Activated T-helper 1 cell treated with anti-CD3 and anti-CD28 coated beads, Interleukin-2, amount 50 U/mL, for 16 hours (primary cell): ENCODE measurements at places on chromosomes 12 and 14.

- DNase-seq, result no peak
Observed at GRCh38 chr12:54933376-54933775, 51.2 kb downstream of the TESPA1 start.

DNA sequence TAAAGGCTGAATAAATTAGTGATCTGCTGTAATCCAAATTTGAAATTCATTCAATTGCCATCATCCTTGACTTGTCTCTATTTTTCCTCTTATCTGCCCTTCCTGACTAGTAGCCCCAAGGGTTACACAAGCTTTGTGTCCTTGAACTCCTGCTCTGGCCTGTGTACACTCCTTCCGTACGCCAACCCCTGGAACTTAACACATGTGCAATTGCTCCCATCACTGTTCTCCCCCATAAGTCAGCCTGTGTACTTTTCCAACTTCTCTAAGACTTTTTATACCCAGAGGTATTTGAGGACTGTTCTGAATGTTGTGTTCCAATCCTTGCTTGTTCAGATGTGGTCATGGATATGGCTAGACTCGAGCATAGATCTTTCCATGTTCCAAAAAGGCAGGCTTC, 171.1 kb upstream of the G2E3 start:
- DNase-seq, result no peak

GRCh38 chr14:102055181-102055901, 31.5 kb downstream of the HSP90AA1 start:
- no peak for DNase-seq

DNA sequence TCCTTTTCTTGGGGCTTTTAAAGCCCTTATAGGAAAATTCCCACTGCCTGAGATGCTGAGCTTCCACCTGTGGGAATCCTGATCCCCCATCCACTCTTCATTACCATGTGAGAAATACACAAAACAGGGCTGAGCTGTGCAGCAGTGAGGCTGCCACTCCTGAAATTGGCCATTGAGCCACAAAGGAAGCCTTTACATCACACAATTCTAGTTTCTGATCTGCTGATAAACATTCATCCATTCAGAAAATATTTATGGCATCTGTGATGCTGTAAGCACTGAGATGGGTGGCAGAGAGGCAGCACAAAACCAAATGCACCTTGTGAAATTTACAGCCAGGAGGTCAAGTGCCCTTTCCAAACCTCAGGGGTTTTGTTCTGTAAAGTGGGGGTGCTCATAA, 26.2 kb upstream of the CMKLR1 start:
- DNase-seq, result no peak

GRCh38 chr14:75720842-75721498, 59.9 kb downstream of the TTLL5 start:
- no peak for DNase-seq

- no peak for DNase-seq
Observed at GRCh38 chr12:111261911-111262676, 106.8 kb downstream of the PHETA1 start.

DNA sequence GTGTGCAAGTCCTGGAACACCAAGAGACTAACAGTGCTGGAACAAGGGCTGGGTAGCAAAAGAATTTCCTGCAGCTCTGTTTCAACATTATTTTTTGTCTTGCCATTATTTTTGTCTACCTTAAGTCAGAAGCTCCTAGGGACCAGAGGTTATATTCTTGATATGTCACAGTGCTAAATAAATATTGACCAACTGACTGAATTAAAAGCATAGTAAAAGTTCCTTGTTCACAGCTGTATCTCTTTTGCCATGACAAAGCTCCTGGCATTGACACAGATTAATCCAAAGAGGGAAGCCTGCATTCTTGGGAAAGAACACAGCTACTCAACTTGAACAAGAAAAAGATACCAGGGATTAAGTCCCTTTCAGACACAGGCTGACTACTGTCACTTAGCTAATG, 136.5 kb downstream of the SPTSSA start:
- no peak for DNase-seq

- no peak for DNase-seq
Observed at GRCh38 chr12:19234171-19234704, 104.7 kb downstream of the PLEKHA5 start.

DNA sequence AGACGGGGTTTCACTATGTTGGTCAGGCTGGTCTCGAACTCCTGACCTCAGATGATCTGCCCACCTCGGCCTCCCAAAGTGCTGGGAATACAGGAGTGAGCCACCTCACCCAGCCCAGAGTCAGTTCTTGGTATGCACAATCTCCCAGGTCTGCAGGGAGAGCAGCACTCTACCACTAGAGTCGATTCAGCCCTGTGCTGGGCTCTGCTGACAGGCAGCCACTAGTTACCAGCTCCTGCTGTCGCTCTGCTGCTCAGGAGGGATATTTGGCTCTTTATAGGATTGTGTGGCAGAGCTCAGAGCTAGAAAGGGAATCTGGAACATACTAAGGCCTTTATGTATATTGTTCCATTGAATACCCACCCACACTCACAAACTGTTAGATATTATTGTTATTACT, 44.3 kb downstream of the SPTB start:
- DNase-seq, result no peak

DNA sequence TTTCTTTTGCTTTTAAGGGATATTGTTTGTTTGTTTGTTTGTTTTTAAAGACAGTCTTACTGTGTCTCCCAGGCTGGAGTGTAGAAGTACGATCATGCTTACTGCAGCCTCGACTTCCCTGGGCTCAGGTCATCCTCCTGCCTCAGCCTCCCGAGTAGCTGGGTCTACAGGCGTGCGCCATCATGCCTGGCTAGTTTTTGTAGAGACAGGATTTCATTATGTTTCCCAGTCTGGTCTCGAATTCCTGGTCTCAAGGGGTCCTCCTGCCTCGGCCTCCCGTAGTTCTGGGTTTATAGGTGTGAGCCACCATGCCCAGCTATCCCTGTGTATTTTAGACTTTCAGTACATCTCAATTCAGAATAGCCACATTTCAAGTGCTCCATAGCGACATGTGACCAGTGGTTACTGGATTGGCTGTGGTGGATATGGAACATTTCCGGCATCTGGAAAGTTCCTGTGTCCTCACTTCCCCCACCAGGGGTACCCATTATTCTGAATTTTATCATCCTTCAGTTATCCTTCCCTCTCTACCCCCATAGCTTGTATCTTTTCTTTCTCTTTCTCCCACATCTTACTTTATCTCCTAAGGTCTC, 61.1 kb downstream of the HRK start:
- no peak for DNase-seq

- no peak for DNase-seq
Observed at GRCh38 chr14:82060219-82060618, 526.6 kb upstream of the SEL1L start.

GRCh38 chr12:117439531-117440001, 78.1 kb upstream of the NOS1 start:
- no peak for DNase-seq

- DNase-seq, result no peak
Observed at GRCh38 chr14:90321891-90322290, 9.8 kb downstream of the NRDE2 start.

- no peak for DNase-seq
Observed at GRCh38 chr12:90999527-90999926, 5.2 kb downstream of the EPYC start.

- no peak for DNase-seq
Observed at GRCh38 chr14:83520837-83521236, 1987.2 kb upstream of the SEL1L start.

GRCh38 chr12:112828541-112828940, 37.0 kb downstream of the RPH3A start:
- no peak for DNase-seq

- DNase-seq, result peak; percentile 95
Observed at GRCh38 chr12:6470375-6471163, at the start of gene VAMP1. VAMP1 (minus strand) TSS chr12:6470677; CDS start chr12:6470531, 146 bp downstream.

GRCh38 chr14:74917646-74918081, 5.4 kb downstream of the RPS6KL1 start:
- DNase-seq, result no peak

DNA sequence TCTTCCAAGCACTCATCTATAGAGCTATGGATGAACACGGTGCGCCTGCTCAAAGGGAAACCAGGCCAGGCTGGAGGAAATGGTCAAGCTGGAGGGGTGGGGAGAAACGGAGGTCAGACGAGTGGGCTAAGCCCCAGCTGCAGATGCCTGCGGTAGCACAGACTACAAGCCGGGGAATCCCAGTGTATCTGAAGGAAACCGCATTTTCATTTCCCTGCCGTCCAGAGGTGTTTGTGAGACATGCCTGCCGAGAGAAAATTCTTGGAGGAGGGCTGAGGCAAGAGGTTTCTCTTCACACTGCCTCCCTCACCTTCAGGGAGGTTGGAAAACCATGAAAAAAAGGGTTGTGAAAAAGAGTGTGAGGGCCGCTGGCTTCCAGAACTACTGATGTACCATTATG, 102.0 kb upstream of the FOXN3 start:
- DNase-seq, result no peak

DNA sequence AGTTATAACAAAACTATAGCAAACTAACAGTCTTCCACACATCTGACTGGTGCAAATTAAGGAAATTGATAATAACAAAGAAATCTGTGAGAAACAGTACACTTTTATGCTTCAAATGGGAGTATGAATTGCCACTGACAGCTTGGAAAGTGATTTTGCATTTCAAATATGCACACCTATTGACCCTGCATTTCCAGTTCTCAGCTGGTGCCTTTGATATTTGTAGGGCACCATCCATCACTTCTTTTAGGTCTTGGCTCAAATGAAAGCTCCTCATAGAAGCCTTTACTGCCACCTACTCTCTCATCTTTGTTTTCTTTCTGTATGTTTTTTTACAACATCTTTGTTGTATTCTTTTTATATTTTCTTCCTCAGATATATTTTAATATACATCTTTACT, 125.1 kb downstream of the ST8SIA1 start:
- DNase-seq, result no peak

DNA sequence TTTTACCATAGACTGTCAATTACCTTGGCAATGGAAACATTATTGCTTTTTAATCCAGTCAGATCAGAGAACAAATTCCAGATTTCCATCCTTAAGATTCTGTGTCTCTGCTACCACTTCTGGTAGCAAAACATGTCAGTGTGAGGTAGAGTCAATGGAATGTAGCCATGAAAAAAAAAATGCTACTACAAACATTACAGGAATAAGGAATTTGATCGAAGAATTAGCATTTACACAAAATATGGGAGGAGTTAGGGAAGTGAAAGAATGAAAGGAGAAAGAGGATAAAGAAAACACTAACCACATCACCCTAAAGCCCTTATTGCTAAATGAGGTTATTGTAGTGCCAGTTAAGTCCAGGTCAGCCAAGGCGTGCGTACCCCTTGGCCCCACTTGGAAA, 9.2 kb downstream of the MED21 start:
- DNase-seq, result no peak

DNA sequence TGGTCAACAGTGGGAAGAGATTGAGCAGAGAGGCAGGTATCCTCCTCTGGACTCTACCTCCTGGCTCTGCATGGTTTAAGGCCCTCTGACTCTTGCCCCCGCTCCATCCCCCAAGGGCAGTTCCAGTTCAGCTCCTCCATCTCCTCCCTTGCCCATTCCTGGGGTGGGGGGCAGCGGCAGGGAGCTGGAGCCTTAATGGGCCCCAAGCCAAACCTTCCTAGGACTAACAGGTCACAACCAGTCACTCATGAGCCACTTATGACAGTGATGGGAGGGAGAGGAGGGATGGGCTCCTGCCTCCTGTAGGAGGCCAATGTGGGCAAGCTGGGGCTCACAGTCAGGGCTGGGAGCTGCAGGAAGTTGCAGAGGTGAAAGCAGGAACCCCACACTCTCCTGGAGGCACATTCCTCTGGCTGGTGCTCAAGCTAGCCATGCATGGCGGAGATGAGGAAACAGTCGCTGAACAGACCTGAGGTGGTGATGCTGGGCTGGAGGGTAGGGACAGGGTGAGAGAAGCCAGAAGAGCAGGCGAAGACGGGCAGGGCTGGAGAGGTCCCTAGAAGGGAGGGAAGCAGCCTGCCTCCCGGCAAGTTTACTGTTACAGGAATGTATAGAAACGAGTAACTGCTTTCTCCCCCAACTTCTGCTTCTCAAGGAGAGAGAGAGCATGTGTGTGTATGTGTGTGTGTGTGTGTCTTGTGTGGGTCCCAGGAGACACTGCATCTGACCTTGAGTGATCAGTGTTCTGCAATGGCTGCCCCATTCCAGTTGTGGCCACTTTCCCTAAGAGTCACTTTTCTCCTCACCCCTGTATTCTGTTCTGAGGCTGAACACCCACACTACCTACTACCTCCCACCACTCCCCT, 5.0 kb upstream of the RAPGEF3 start:
- DNase-seq, result no peak

DNA sequence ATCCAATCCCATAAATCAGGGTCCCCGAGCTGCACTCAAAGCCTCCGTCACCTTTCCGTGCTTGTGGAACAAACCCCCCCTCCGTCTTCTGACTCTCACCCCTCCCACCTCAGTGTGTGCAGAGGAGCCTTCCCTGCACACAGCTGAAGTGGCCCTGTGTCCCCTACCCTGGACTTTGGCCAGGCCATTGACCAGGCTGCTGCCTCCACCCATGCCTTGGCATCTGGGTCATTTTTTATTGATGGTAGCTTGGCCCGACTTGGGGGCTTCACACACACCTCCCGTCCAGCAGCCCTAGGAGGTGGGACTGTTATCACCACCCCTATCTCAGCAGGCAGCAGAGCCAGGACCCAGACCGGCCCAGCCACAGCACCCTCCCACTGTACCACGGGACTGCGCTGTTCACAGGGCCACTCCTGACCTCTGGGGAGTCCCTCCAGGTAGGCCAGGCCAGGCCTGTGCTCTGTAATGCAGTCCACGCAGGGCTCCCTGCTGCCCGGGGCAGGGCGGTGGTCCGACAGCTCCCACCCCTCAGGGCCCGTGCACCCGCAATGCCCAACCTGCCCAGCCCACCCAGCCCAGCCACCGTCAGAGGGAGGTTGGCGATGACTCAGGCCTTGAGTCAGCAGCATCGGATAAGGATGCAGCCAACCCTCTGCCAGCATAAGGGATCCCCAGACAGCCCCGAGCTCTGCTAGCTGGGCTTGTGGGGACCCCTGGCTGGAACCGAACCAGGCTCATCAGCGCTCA, 9.2 kb upstream of the INF2 start:
- DNase-seq, result no peak

GRCh38 chr12:51152953-51153352, 20.0 kb downstream of the TFCP2 start:
- no peak for DNase-seq

GRCh38 chr12:4824380-4824779, 85.3 kb upstream of the KCNA1 start:
- no peak for DNase-seq

GRCh38 chr12:105748806-105749600, 389.8 kb downstream of the NUAK1 start:
- DNase-seq, result no peak

- no peak for DNase-seq
Observed at GRCh38 chr14:66395300-66395699, 90.9 kb upstream of the CCDC196 start.

DNA sequence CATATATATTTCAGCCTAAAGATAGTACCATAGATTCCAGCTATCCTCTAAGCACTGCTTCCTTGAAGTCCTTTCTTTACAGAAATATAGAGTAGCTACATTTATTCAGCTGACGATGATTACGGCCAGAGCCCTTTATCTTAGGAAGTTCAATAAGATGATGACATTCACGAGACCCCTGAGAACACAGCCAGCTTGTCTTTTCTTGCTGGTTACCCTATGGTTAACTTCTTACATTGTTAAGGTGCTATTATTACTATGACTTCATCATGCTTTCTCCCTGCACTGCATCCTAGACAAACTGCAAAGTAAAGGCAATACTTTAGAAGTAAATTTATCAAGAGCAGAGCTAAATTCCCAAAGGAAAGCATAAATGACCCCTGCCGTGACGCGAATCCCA, 214.4 kb upstream of the LRFN5 start:
- no peak for DNase-seq
